ENCODE measurements at places on chromosomes 5 and 9.

DNA sequence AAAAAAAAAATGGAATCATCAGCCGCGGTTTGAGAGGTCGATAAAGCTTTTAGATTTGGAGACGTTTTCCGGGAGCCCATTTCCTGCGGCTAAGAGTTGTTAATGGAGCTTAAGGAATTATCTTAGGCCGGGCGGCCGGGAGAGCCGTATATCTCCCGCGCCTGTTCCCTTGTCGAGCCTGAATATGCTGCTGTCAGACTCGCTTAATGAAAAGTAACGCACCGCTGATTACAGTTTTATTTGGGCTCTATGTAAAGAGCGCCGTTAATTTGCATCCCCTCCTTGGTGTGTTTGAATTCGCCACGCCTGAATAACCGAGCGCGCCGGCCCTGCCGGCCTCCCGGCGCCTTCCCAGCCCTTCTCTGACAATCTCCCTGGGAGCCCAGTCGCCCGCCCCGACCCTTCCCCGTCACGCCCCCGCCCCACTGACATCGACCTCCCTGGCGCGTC lies 7.9 kb downstream of the IRX4 start:
- DNase-seq, result no peak

GRCh38 chr5:79794347-79794746 lies 104.7 kb downstream of the CMYA5 start:
- no peak for DNase-seq

DNA sequence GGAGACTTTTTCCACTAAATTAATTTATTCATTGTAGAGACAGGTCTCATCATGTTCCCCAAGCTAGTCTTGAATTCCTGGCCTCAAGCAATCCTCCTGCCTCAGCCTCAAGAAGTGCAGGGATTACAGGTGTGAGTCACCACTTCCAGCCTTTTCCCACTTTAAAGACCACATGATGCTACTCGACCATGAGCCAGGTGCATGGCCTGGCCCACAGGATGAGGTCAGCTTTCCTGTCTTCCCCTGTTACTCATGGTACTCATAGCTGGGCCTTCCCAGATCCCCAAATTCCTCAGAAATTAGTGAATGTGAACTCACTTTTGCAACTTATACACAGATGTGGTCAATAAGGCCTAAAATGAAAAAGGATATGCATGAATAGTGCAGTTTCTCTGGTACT lies 395.9 kb downstream of the SEMA5A start:
- DNase-seq, result no peak

- DNase-seq, result no peak
Measured at GRCh38 chr5:138037271-138037670, 4.4 kb upstream of the FAM13B start.

GRCh38 chr5:146632620-146633322 lies 116.8 kb upstream of the GPR151 start:
- no peak for DNase-seq

- no peak for DNase-seq
Measured at GRCh38 chr5:41574391-41574790, 64.0 kb upstream of the PLCXD3 start.

DNA sequence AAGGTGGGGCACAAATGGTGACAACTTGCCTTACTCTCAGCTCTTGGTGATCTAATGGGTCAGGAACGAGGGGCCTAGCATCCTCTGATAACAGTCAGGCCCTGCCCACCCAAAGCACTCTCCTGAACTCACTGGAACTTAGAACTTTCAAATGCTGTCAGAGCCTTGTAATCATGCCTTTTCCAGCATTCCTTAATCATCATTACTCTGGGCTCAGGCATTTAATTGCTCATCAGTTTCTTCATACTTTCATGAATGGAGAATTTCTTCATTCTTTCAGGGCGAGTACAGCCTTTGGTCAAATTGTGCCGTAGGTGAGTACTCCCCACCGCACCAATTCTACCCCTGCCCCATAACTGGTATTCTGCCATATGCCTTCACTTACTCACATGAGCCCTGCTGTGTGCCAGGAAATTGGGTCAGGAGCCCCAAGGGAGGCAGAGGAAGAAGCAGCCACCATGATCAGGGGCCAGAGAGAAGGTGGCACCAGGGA lies 30.2 kb upstream of the DUSP1 start:
- DNase-seq, result no peak

DNA sequence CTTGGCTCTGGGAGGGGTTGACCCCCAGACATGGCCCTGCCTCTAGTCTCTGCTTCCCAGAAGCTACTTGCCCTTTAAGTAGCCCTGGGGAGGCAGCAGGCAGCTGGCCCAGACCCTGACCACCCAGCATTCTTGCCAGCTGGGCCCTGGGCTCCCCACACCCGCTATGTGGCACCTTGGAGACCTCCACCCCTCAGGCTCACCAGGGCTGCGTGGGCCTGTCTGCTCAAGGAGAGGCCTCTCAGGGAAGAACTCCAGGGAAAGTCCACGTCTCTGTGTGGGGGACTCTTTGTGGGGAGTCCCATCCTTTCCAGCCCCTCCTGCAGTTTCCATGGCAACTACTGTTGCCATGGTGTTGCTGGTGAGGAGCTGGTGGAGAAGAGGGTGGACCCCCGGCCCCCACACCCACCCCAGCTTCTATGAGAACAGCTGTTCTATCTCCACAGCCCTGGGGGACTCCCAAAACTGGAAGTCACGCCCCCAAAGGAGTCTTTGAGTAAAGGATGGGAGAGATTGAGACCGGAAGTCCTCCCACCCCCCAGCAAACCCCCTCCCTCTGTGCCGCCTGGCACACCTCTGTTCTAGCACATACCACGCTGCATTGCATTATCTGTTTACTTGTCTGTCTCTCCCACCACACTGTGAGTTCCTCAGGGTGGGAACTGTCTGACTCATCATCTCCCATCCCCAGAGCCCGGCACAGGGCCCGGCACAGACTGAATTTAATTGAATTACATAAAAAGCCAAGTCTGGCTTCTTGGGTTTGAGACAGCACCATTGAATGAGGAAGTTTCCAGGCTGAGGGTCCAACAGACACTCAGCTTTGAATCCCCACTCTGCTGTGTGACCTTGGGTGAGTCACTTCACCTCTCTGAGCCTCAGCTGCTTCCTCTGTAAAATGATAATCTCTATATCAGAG lies 12.6 kb downstream of the DNM1 start:
- DNase-seq, result no peak

DNA sequence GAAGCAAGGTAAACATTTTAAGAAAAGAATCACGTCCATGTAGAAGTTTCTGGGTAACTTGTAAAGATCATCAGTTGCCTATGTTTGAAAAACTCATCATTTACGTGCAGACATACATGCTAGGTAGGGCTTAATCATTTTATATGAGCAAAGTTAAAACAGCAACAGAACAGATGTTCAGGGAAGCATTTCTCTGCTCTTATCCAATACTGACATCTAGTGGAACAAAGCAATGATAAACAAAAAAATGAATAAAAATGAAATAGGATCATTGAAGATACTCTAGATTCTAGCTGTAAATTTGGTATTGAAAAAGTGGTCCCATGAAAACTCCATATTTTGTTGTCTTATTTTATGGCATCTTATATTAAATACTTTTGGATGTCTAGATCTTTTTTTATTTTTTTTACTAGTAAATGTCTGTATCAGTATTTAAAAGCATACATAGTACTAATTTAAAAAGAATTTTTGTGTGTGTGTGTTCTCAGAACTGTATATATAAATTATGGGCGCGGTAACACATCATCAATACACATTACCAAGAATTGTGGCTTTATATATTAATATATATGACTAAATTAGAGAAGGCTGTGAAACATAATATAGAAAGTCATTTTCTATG lies 1050.2 kb downstream of the CDH12 start:
- no peak for DNase-seq

- DNase-seq, result no peak
Measured at GRCh38 chr9:84054341-84055010, 73.9 kb downstream of the RMI1 start.

DNA sequence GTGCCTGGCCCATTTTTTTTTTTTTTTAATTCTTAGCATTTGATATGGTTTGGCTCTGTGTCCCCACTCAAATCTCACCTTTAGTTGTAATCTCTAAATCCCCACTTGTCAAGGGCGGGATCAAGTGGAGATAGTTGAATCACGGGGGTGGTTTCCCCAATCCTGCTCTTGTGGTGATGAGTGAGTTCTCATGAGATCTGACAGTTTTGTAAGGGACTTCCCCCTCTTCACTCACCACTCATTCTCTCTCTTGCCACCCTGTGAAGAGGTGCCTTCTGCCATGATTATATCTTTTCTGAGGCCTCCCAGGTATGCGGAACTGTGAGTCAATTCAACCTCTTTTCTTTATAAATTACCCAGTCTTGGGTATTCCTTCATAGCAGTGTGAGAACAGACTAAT lies 27.2 kb downstream of the NDUFAF2 start:
- DNase-seq, result no peak

DNA sequence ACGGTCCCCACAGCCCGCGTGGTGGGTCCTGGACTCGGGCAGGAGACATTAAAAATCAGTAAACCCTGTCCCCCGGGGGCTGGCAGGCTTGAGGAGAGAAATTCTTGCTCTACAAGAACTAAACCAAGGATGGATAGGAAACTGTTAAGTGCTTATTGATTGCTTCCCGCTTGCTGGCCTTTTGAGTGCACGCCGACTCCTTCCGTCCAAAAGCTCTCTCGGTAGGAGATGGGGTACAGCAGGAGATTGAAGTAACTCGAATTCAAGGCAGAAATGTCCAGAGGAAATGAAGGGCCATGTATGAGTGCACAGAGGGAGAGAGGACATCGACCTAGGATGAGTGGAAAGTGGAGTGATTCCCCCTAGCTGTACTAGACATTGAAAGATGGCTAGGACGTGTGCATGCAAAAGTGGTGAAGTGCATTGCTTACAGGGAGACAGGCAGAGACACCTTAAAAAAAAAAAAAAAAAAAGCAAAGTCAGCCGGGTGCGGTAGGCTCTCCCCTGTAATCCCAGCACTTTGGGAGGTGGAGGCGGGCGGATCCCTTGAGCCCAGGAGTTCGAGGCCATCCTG lies 923 bp downstream of the RECK start:
- peak; percentile 20 for DNase-seq

DNA sequence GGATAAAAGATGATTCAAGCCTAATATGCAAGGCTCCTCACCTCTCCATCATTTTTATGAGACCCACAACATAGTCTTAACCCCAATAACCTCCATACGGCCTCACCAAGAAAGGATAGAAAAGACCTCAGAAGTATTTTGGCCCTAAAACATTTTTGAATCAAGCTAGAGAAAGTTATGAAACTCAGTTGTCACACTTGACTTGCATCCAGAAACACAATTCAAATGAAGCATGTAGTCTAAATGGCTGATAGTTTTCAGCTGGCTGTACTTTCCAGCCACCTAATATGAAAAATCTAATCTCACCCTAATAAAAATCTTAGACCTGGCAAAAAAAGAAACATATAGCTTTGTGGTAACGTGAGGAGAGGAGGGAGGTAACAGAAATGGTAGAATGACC lies 116.1 kb downstream of the ARL15 start:
- DNase-seq, result no peak

GRCh38 chr9:128148509-128149000 lies 698 bp upstream of the LCN2 start:
- DNase-seq, result no peak

GRCh38 chr5:103667068-103667467 lies 104.5 kb upstream of the NUDT12 start:
- no peak for DNase-seq

GRCh38 chr5:137086342-137086741 lies 412.8 kb downstream of the SPOCK1 start:
- no peak for DNase-seq

DNA sequence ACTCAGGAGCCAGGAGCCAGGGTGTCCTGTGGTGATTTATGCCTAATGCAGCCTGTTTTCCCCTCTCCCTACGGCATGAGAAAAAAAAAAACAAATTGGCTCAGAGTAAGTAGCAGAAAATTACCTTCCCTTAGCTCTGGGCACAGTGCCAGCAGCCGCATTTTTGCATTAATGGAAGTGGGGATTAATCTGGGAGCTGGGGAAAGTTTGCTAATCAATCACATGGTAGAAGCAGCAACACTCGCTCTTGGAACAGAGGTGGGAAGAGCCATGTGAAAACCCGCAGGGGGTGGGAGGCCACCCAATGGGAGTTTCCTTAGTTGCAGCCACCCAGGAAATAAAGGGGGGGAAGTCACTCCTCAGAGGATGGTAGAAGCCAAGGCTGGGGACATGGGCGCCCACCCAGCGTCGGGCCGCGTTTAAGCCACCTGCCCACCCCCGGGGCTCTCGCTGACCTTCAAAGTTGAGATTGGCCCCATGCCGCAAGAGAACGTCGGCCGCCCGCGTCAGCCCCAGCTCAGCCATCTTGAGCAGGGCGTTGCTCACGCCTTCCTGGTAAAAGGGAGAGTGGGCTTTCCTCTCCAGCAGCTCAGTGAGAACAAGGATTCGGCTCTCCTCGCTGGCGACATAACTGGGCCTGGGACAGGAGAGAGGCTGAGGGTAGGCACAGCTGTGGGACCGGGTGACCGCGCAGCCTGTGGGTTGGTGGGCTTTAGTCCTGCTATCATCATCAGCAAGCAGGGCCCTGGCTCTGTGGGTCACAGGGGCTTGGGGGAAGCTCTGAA lies 1.7 kb downstream of the ASB6 start:
- no peak for DNase-seq

DNA sequence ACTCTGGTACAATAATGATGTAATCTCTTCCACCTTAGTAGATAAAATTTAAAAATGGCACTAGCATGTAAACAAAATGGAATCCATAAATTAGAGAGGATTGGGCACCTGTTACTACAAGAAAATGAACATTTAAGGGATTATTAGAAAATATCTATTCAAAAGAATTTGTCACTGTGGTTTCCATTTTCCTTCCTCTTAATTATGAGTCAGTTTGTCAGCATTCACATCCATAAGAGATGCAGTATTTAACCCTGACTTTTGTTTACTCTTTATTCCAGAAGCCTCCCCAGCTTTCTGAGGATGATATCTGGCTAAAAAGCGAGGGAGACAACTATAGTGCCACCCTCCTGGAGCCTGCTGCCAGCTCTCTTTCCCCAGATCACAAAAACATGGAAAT lies 72.1 kb downstream of the C9orf152 start:
- DNase-seq, result no peak

GRCh38 chr5:96340357-96340756 lies 92.7 kb downstream of the PCSK1 start:
- DNase-seq, result no peak

- DNase-seq, result no peak
Measured at GRCh38 chr5:167730121-167730520, 561.3 kb upstream of the WWC1 start.

DNA sequence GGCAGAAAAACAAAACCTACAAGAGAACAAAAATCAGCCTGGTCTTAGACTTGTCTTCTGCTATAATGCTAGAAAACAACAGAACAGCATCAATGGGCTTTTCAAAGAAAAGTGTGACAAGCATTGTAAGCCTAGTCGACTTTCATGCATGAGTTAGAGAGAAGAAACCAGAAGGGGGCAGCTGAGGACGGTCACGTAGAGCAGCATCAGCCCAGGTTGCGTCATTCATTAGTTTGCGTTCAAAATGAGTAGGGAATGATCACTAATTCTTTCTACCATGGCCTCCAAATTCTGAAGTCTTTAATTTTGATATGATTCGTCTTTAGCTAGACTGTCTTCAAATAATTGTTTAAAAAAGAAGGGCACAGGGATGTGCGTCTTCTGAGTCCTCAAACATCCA lies 4.7 kb upstream of the ISCA1 start:
- no peak for DNase-seq
